ENCODE measurements at places on chromosomes 12 and 14. TPM values are rescaled to one million over a fixed set of nuclear protein-coding genes. Genes with fewer than 3 reads are reported as not detected.

The KRT4 gene
- not detected for total RNA-seq

The SRGAP1 gene
- 10.9 TPM for total RNA-seq

GRCh38 chr12:98754095-98754494 is 109.0 kb downstream of the APAF1 start:
- DNase-seq = no peak

- DNase-seq = no peak
Observed at GRCh38 chr14:83164591-83164990, 1630.9 kb upstream of the SEL1L start.

- no peak for DNase-seq
Observed at GRCh38 chr12:127421614-127422013, 845.4 kb upstream of the TMEM132C start.

- no peak for DNase-seq
Observed at GRCh38 chr12:114414031-114414865, 8.3 kb upstream of the TBX5 start.

- no peak for DNase-seq
Observed at GRCh38 chr14:67357186-67357968, 2.2 kb downstream of the ATP6V1D start.

GRCh38 chr12:31702047-31702446 is 26.8 kb downstream of the AMN1 start:
- no peak for DNase-seq

DNA sequence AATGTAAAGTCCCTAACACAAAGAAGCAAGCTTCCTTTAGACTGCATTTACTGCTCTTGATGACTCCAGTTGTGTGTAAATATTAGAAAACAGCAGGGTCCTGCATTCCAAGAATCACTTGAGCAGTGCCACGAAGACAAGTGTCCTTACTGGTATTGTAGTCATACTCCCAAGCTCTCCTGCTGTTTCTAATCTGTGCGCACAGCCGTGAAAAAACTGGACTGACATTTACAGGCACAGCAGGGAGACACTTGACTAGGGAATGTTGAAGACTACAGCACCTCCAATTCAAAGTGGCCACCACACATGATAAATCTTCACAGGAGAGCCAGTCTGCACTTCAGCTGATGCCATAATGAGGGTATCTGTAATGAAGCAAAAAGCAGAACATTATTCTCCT is 91.4 kb downstream of the VRK1 start:
- DNase-seq = no peak
